Kidney (tissue), 22 donors: ENCODE measurements at places on chromosomes 13 and 19.

DNA sequence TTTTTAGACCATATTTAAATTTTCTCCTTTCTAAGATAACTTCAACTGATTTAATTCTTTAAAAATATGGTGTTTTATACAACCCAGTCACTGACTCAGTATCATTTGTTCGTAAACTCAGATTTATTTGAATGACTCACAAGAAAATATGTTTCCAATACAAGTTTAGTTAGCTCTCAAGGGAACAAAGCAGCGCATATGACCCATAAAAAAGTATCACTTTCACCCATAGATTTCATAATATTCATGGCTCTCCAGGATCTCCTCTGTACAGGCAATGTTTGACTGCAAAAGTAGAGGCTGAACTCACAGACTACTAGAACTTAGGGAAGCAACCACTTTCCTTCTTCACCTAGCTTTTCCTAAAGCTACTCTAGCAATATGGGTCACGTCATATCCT is 405.6 kb upstream of the PCDH9 start:
- no peak for DNase-seq

GRCh38 chr13:28355046-28355821 is 139.7 kb downstream of the FLT1 start:
- DNase-seq: no peak

DNA sequence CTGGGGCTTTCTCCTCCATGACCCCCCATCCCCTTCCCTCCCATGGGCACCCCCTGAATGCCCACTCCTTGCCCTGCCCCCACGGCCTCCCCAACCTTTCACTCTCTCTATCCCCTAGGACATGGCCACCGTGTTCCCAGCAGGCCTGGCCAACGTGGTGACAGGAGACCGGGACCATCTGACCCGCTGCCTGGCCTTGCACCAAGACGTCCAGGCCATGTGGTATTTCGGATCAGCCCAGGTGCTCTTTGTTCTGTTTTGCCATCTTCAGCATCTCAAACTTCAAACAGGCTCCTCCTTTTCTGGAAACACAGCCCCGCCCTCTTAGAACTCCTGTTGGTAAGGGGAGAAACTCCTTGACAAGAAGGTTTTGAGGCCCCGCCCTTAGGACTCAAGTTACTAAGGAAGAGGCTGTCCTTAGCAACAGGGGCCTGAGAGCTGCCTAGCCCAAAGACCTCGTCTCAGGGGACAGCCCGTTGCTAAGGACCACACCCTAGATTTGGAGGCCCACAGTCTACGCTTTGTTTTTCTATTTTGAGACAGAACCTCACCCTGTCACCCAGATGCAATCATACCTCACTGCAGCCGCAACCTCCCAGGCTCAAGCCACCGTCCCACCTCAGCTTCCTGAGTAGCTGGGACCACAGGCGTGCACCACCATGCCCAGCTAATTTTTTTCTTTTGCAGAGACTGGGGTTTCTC is 5.1 kb upstream of the FLT3LG start:
- DNase-seq: no peak

- DNase-seq: no peak
Observed at GRCh38 chr13:105573136-105573535, 962.3 kb downstream of the EFNB2 start.

DNA sequence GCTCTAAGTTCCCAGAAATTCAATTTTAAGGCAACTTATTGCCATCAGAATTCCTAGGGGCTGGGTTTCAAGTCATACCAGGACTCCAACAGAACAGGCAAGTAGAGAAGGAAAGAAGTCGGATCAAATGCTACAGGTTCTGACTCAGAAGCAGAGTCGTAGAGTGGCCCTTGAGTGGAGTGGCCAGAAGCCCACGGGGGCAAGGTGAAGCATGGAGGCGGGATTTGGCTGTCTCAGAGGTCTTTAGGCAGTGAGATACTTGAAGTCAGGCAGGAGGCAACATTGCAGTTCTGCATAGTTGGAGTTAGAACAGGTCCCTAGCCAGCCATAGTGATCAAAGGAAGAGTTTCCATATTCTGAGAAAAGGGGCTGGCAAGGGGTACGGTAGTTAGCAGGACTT is 111.6 kb downstream of the NHLRC3 start:
- DNase-seq: no peak

DNA sequence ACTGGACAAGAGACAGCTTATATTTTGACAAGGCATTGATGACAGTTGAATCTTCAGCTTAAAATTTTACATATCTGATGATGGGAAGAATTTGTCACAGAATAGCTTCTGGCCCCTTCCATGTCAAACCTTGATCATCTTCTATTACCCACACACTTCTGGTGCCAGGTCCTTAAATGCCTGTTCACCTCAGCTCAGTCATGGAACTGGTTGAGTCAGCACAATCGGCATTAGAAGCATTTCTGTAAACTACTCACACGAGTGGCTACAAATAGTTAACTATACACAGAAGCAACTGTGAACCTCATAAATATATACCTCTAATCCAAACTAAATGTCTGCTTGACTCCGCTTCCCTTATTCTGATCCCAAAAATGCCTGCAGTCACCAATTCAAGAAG is 161.2 kb downstream of the FOXO1 start:
- DNase-seq: no peak

- no peak for DNase-seq
Observed at GRCh38 chr13:68232351-68233130, 1002.4 kb upstream of the PCDH9 start.
